ENCODE measurements at places on chromosomes 7 and 10.

DNA sequence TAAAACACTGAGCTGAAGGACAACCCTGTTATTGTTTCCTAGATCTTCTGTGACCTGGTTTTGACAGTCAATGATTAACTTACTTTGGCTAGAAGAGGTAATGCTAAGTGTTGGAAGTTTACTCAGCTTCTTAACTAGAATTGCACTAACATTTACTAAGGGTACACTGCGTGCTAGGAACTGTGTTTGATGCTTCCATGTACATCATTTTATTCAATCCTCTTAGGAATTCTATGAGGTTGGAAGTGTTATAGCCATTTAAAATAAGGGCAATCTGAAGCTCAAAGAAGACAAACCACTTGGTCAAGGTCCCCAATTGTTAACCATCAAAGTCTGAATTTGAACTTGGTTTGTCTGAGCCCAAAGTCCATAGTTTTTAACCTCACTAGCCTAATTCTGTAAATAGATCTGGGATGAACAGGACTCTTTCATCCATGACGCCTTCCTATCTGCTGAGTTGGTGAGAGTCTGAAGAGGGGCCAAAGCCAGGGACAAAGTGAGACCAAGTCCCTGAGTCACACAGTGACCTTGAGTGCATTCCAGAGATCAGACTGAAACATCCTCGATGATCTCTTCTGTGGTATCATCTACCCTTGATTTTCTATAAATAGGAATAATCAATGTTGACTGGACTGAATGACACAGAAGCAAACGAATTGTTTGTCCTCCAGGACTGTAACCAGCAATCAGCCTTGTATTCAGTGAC, 29.2 kb upstream of the ZNRF2 start:
- no peak for DNase-seq

DNA sequence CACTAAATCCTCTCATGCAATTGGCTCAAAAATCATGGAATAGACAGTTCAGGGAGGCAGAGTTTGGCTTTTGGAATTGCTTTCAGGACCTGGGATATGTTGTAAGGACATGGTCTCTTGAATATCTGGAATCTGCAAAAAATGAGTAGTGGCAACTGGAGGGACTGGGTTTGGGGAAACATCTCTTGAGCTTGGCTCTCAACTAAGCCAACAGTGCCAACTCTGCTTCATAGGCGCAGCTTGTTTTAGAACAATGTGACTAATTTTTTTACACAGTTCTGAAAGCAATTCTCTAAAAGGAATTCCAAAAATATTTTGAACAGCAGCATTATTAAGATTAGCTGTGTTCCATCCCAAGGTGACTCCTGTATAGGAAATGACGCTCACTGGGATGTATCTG, 121.5 kb upstream of the DPP6 start:
- no peak for DNase-seq

DNA sequence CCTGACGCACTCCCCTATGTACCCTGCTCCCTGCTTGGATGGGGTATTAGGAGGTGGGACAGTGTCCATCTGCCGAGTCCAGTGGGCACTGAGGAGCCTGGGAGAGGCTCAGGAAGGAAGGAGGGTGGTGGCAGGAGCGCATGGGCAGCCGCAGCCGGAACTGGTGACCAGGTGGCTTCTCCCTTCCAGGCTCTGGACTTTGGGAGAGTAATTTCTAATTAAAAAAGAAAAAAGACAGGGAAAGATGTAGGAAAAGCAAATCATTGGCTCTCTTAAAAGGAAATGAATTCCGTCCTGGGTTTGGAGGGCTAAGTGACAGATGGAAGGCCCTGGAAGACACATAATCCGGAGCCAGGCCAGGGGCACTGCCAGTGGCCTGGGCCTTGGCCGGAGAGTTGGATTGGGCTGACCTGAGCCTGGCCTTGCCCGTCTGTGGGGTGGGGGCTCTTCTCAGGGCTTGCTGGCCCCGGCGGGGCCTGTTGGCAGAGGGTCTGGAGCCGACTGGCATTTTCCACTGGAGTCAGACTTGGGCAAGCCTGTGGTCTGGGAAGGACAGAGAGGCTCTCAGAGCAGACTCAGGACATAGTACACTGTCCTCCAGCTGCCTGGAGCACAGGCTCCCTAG, 63.0 kb downstream of the NEURL1 start:
- no peak for DNase-seq

DNA sequence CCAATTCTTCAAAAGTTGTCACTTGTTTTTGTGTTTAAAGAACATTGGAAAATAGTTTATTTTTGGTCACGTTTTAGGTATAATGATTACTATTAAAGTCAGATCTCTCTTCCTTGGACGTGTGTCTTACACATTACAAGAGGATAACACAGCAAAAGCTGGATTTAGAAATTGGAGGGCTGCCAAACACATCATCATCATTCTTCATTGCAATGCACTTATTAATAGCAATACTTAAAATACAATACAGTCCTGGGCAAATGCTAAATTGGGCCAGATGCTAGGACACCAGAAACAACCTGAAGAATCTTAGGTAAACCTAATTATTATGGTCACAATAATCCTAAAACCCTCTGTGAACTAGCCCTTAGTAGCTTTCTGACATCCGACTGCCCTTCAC, 303.6 kb downstream of the DGKB start:
- no peak for DNase-seq

- DNase-seq: no peak
These were observed 1199.1 kb upstream of the SORCS1 start for GRCh38 chr10:108363576-108363975.

GRCh38 chr7:149381245-149381644, 79.6 kb downstream of the ZNF777 start:
- DNase-seq: no peak

DNA sequence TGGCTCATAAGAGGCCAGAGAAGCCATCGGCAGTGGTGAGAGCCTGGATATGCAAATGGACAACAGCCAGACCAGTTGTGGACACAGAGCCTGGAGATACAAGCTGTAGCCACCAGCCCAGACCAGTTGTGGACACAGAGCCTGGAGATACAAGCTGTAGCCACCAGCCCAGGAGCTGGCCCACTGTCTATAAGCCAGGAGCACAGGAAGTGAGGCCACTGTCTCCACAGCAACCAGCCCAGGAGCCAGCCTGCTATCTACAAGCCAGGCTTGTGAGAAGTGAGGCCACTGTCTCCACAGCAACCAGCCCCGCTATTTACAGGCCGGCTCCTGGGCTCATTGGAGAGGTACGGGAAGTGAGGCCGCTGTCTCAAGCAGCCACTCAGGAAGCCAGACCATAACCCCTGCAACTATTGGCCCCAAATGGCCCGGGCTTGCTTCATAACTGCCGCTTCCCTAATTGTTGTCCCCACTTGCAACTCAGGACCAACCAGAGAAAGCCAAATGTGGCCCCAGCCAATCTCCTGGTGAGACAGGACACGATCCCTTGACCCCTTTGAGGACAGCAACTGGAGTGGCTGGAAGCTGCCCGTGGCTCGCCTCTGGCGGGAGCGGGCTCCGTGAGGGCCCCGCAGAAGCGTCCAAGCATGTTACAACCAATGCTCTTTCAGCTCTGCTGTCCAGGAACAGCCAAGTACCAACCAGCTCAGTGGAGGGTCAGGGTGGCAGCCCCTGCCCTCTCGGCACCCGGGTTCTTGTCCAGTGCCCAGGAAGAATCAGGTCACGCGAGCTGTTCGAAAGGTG, 44.1 kb upstream of the CNPY1 start:
- DNase-seq: no peak

- no peak for DNase-seq
These were observed 56.7 kb downstream of the GNA12 start for GRCh38 chr7:2787251-2787951.

- DNase-seq: no peak
These were observed 675.4 kb upstream of the FOXK1 start for GRCh38 chr7:4006687-4007086.

- DNase-seq: peak; percentile 71
These were observed 167.9 kb downstream of the NEURL1 start for GRCh38 chr10:103661198-103661950.

GRCh38 chr7:118183428-118183785, 557 bp upstream of the LSM8 start:
- no peak for DNase-seq

DNA sequence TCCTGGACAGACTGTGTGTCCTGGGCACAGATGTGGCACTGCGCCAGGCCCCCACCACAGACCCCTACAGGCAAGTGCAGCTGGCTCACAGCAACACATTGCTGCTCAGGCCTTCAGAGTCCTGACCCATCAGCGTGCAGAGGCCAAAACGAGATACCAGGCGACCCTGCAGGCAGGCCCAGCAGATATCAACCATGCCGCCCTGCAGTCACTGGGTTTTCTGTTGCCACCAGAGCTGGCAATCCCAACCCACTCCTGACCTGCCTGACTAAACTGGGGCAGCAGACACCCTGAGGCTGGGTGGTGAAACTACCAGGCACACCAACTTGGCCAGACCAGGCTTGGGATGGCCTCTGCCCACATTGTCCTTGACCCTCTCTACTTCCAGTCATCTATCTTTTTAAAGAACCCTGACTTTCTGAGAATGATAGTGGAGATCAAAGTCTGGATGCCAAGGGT, 20.3 kb downstream of the ZCCHC24 start:
- no peak for DNase-seq

GRCh38 chr7:69892790-69893189, 294.5 kb downstream of the AUTS2 start:
- no peak for DNase-seq

DNA sequence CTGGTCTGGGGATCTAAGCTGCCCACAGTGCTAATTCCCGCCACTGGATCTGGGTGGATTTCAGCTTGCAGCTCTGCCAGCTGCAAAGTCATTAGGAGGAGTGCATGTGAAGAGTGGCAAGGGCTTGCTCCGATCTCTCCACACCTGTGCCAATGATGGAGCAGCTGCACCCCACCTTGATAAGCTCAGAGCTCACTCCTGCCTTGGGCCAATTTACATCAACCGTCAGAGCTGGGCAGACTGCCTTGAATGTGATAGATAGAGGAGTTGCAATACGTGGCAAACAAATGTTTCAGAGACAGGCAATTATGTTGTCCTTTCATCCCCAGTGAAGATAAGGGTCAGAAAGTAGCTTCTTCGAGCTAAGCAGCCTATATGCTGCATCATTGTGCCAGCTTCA, 379.9 kb downstream of the SH2D4B start:
- no peak for DNase-seq

DNA sequence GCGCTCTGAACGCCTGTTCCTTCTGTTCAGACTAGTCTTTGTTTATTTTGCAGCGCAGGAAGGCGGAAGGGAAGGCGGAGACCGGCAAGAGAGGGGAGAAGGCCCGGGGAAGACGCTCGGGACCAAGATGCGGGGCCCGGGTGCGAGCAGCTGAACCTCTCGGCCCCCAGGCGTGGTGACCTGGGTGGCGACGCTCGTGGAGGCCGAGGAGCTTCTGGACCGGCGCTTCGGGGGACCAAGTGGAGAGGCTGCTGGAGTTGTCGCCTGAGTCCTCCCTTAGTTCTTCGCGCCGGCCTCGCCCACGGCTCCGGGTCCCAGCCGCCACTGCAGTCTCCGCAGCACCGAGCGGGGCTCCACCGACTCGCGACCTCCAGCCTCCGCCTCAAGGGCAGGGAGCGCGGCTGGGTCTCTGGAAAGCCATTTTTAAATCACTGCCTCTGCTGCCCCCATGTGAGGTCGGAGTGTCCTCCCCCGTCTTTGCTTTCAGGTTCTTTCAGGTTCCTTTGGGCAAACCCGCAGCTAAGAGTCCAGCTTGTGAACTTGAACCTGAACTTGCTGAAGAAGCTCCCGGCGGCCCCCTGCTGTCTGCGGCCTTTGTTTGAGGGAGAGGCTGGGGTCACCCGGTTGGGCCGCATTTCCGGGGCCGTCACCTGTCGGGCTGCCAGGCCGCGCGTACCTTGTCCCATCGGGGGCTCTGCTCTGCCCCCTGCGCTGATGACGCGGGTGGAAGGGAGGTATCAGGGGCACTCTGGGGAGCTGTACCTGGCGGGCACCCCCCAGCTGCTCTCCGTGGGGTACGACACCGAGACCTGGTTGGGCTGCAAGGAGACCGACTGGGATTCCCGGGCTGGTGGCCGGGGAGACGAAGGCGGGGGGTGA, 136.0 kb downstream of the KIF20B start:
- DNase-seq: peak; percentile 47

DNA sequence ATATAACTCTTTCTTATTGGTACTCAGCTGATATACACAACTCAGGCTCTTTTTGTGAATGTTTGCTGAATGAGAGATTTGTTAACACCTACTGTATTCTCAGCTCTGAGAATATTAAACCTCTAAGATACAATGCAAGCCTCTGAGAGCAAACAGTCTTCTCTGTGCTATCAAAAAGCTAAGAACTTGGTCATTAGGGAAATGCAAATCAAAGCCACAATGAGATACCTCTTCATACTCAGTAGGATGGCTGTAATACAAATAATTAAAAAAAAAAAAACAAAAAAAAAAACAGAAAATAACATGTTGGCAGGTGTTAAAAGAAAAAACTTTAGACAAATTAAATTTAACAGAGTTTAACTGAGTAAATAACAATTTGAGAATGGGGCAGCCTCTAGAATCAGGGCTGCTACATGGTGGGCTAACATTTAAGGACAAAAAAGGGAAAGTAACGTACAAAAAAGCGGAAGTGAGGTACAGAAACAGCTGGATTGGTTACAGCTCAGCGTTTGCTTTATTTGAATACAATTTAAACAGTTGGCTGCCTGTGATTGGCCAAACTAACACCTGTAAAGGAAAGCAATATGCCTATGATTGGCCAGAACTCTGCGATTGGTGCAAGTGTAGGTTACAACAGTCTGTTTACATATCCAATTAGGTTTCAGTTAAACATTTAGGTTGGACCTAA, 14.8 kb upstream of the MTURN start:
- no peak for DNase-seq

GRCh38 chr10:43390333-43390732, 18.7 kb downstream of the HNRNPF start:
- DNase-seq: no peak

DNA sequence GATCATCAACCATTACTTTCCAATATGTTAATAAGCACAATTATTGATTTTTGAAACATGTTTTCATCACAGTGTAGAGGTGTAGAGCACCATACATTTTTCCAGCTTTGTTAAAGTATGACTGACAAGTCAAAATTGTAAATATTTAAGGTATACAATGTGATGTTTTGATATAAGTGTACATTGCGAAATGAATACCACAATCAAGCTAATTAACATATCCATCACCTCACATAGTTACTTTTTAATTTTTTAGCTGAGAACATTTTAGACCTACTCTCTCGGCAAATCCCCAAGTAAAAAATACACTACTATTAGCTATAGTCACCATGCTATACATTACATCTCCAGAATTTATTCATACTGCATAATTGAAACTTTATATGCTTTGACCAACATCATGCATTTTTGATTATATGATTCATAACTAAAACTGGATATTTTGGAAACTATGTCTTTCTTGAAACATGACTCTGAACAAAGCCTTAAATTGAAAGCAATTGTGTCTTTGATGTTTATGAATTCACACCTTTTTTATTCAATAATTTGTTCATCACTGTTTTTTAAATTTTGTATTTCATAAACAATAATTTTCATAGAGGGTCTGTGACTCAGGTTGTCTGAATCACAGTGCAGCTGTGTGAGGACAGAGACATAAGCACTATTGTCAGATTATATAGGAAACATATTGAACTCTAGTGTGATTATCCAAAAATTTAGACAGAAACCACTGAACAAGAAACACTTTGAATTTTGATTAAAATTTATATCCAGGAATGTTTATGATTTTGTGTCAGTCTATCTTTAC, 486.1 kb downstream of the SEMA3D start:
- DNase-seq: no peak

Measured in CD4-positive, alpha-beta T cell treated with Interleukin-6 for 4 hours (primary cell).